GM23248 (cell line): ENCODE measurements at places on chromosomes 1 and 21. TPM values are rescaled to one million over a fixed set of nuclear protein-coding genes. Genes with fewer than 3 reads are reported as not detected.
A peak's percentile ranks its signal among the peaks of the same experiment; 100 is the strongest.

PIK3R3 gene
- polyA plus RNA-seq: 1.3 and 1.6 TPM in 2 replicates

DUSP23 gene
- polyA plus RNA-seq: 51.4 and 52.1 TPM in 2 replicates

RAB3B gene
- polyA plus RNA-seq: 54.2 and 54.9 TPM in 2 replicates

ACOT11 gene
- polyA plus RNA-seq: 3.4 and 3.6 TPM in 2 replicates

OR2M7 gene
- not detected in 2 replicates for polyA plus RNA-seq

CFAP141 gene
- polyA plus RNA-seq: not detected in 2 replicates

CD52 gene
- not detected in 2 replicates for polyA plus RNA-seq

HOOK1 gene
- not detected in 2 replicates for polyA plus RNA-seq

LGR6 gene
- polyA plus RNA-seq: not detected in 2 replicates

PRAMEF9 gene
- polyA plus RNA-seq: not detected in 2 replicates

LORICRIN gene
- polyA plus RNA-seq: not detected in 2 replicates

- DNase-seq: no peak
Measured at GRCh38 chr1:115546846-115547245, 94.9 kb upstream of the VANGL1 start.

DNA sequence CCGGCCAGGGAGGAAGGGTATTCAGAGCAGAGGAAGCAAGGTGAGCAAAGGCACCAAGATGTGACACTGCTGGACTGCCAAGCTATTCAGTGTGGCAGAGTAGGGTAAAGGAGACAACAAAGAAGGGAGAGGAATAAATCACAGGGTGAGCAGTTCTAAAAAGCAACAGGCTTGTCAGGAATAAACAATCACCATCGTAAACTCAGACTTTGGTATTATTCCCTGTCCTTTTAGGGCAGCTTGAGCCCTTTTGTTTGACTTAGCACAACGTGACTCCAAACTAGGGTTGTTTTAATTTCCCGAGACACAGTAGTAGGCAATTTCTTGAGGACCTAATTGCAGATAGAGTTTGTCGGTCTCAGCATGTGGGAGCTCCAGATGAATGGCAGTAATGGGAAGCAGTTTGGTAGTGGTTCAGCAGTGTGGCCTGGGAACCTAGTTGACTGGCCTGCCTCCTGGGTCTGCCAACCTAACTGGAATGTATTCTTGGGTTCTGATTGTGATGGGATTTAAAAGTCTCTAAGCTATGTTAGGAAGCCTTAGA lies 4.3 kb downstream of the CR1L start:
- no peak for DNase-seq

GRCh38 chr1:54919367-54920359 lies 32.7 kb upstream of the DHCR24 start:
- DNase-seq: no peak

DNA sequence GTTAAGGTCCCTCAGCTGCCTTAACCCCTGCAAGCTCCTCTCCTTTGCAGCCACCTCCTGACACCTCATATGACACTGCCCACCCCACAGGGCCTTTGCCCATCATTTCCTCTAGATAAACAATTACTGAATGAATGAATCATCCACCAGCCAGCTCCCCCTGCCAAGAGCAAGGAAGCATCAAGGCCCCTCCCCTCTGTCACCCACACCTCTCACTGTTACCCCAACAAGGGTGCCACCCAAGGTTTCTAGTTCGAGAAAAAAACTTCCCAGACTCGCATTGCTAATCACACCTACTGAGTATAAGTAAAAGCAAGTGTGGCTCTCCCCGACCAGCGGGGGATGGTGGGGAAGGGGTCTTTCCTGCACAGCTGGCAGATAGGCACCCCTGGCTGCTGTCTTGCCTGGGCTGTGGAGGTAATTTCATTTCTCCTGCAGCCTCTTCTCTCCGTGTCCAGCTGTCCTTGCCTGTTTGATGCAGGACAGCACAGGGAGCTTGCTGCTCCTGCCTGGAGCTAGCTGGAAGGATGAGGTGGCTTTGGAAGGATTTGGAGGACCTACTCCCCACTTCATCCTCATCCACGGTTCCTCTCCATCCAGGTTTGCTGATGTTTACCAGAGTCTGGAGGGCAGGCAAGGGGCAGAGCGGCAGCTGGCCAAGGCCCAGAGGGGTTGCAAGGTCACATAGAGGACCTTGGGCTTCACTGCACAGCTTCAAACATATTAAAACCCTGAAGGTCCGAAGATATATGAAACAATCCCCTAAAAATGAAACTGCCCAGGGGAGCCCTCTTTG lies 33.1 kb upstream of the LBR start:
- DNase-seq: peak; percentile 47

GRCh38 chr1:145877923-145878486 lies 7.7 kb downstream of the ANKRD35 start:
- no peak for DNase-seq

DNA sequence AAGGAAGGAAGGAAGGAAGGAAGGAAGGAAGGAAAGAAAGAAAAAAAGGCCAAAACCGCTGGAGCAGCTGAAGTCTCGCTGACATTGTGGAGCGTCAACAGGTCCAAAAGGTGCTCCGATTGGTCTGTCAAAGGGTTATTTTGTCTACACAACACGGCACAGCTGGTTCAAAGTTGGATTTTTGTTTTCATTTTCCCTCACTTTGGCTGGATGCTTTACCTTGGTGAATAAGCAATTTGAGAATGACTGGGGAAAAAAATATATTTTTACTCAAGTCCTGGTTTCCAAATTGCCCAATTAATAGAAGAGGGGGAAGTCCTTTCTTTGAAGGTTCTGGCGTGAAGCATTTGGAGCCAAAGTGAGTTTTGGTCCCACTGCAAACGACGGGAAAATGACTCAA lies 19.3 kb upstream of the PAX7 start:
- no peak for DNase-seq

- DNase-seq: no peak
Measured at GRCh38 chr1:107817206-107817605, 147.8 kb downstream of the VAV3 start.

DNA sequence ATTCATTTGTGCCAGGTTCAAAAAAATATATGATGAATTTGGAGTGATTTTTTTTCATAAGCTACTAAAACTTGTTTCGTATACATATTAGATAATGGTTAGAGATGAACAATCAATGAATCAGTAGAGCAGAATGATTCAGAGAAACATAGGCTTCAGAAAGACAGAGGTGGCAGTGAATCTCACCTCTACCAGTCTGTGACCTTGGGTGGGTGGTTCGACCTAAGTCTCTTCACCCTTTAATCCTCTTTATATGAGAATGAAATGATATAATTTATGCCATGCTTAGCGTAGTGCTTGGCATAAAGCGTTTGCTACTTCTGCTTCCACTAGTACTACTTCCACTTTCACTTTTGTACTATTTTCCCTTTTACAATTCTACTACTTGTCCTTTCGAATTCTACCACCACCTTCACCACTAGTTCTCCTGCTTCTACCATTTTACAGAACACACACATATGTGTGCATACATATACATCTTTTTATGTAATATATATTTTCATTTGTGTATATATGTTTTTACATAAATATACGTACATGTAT lies 45.1 kb downstream of the FYB2 start:
- no peak for DNase-seq

DNA sequence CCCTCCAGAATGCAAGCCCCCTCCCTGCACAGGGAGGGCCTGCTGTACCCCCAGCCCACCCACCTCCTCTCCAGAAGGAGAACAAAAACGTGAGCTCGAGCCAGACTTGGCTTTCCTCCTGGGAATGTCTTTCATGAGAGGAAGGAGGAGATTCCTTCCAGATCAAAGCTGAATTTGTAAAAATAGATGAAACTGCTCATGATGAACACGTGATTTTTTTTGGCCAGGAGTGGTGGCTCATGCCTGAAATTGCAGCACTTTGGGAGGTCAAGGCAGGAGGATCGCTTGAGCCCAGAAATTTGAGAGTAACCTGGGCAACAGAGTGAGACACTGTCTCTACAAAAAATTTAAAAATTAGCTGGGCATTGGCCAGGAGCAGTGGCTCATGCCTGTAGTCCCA lies 21.8 kb downstream of the GPR157 start:
- no peak for DNase-seq

DNA sequence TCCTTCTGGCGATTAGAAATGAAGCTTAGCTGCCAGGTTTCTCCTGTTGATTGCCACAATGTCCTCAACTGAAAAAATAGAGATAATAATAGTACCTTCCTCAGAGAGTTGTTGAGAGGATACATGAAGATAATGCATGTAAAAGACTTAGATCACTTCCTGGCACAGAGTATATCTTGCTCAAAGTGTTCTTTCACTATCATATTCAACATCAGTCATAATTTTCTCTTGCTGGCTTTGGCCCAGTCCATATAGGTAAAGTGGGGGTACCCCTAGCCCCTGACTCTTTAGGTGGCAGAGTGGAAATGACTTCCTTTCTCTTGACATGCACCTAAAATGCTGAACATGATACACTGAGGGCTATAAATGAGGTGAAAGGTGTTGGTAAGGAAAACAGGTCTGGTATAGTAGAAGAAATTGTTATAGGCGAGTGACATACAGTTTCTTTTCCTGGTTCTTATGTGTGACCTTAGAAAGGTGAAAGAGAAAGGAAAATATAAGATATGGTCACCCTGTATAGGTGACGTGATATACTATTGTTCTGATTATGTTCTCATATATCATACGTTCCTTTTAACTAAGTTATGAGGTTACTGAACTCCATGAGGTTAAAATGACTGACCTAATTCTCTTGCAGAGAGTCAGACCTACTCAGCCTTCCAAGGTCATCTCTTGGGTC lies 209.9 kb upstream of the DEPDC1 start:
- DNase-seq: no peak

GRCh38 chr1:93348104-93348728 lies 2.5 kb downstream of the DR1 start:
- peak; percentile 28 for DNase-seq

DNA sequence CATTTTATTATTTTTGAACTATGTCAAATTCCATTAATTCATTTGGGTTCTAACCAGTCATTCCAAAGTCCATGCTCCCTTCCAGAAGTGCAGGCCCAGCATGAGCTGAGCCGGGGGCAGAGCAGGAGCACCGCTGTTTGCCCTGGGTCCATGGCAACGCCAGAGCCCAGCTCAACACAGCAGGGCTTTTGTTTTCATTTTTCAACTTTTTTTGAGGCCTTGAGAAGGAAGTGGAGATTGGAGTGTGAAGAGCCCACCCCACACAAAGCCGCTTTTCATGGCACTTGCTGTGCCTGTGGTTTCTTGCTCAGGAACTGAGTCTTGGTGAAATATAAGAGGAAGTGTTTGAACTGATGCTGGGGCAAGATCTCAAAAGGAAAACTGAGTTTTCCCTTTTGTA lies 13.2 kb upstream of the PRMT2 start:
- no peak for DNase-seq

DNA sequence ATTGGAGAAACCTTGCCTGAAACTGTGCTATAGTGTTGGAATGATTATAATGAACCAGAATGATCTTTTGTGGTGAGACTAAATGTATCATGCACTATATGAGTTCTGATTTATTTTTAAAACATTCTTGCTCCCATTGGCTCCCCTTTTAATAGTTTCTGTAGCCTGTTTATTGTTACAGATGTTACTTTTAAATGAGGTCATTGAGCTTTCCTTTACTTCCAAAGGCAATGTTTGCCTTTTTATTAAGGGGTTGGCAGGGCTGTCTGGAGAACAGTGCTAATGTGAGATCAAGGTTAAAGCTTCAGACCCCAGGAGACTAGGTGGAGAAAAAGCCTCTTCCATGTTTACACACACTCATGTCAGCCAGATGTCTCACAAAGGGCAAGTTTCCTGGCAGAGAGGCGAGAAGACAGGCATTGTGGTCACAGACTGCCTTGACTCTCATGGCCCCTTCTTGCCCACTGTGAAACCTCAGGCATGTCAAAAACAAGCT lies 120.6 kb upstream of the RAVER2 start:
- DNase-seq: peak; percentile 57

- DNase-seq: peak; percentile 29
Measured at GRCh38 chr1:200290010-200290685, 119.7 kb downstream of the ZNF281 start.

- peak; percentile 58 for DNase-seq
Measured at GRCh38 chr1:16235944-16236510, 956 bp downstream of the CPLANE2 start.

GRCh38 chr1:112673592-112674439 lies 643 bp upstream of the MOV10 start:
- peak; percentile 82 for DNase-seq

- no peak for DNase-seq
Measured at GRCh38 chr1:14108356-14109275, 408.6 kb downstream of the PRDM2 start.

DNA sequence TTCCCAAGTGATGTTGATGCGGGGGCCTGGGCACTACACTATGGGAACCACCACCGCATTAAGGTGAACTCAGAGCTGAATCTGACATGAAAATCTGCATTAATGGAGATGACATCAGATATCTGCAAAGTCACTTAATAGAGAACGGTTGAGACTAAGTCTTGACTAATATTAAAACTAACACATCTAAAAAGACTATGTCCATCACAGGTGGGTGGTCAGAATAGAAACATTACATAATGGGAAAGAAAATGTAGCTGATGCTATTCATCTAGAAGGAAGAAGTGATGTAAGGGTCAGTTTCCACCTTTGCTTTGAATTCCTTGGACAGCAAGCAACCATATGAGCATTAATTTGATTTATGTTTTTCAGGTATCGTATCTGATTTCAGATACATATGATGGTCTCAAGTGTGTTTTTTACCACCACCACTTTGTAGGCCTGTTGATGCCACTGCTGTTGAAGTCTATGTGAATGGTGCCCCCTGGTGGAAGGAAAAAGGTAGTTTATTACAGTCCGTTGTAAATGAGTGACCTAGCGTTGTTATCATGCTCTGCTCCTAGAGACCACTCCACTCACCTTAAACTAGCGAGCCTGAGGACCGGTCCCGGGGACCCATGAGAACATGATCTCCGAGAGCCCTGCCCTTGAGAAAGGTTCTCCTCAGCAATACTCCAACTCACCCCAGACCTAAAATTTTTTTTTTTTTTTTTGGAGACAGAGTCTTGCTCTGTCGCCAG lies 73.5 kb downstream of the BACH1 start:
- peak; percentile 82 for DNase-seq

DNA sequence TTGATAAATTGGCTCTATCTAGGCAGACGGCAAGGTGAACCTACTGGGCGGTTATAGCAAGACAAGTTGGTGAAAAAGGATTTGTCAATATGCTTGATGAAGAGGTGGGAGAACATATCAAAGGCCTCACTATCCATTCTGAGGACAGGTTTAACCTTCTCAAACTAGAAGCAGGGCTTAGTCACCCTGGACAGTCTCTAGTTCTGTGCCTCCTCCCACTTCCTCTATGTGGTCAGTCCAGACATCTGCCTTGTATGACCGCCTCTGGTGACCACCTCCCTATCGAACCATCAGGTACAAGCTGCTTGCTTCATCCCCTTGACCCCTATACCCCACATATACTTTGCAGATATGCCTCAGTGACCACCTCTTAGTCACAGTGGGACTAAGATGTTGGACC lies 2.3 kb upstream of the SCYL3 start:
- no peak for DNase-seq
